Activated CD4-positive, CD25-positive, alpha-beta regulatory T cell (primary cell): ENCODE measurements at places on chromosomes 7 and 10.

DNA sequence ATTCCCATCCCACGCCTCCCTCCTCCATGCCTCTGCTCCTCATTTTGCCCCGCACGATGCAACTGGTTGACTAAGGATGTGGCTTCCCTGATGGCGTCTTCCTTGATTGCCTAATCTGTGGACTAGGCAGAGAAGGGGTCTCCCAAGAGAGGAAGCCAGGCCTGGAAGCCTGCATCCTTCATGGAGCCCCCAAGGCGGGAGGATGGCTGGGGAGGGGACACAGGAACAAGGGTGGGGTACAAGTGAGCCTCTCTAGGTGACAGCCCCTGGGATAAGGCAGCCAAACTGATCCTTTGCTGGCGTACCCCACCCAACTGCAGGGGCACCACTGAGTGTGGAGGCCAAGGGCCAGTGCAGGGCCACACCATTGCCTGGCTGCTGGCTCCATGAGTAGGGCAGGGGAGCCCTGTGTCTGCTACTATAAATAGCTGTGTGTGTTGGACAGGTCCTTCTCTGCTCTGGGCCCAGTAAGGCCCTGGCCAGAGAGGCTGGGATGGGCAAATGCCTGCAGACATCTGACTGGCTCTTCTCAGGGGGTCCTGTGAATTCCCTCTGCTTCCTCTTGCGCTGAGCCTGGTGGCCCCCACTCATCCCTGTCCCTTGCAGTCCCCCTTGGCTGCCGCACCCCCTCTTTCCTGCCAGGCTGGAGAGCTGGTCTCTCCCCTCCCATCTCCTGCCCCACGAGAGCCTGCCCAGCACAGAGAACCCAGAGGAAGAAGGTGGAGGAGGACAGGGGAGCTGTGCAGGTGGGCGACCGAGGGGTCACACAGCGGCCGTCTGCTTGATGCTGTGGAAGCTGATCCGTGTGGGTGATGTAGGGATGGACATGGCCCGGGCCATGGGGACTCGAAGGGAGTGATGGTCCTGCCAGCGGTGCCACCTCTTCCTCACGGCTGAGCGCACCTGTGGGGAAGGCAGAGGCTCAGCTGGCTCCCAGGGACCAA lies 29.3 kb downstream of the CRHR2 start:
- no peak for DNase-seq

DNA sequence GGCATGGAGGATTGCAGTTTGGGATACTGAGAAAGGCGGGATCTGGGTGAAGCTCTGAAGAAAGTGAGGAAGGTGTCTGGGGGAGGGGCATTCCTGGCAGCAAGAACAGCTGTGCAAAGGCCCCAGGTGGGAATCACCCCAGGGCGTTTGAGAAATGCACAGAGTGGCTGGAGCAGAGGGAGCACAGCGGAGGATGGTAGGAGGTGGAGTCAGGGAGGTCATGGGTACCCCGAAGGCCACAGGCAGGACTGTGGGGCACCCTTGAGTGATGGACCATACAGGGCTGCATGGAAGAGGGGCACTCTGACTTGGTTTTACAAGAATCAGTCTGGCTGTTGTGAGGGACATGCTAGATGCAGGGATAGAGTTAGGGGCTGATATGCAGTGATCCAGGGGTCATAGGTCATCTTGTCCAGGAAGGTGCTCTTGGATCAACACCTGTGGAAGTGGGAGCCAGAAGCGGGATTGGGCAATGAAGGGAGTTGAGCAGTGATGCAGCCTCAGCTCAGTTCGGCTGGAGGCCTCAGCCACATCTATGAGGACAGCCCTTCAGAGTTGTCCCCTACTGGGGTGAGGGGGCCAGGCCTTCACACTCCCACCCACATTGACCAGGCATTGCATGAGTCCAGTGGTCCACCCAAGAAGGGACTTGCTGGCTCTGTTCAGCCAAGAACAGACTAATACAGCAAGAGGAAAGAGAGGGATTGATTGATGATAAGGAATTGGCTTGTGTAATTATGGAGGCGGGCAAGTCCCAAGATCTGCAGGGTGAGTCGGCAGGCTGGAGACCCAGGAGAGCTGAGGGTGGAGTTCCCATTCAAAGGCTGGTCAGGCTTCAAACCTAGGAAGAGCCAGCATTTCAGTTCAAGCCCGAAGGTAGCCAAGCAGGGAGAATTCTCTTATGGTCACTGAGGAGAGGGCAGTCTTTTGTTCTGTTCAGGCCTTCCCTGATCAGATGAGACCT lies 48.7 kb downstream of the TSPAN15 start:
- no peak for DNase-seq

DNA sequence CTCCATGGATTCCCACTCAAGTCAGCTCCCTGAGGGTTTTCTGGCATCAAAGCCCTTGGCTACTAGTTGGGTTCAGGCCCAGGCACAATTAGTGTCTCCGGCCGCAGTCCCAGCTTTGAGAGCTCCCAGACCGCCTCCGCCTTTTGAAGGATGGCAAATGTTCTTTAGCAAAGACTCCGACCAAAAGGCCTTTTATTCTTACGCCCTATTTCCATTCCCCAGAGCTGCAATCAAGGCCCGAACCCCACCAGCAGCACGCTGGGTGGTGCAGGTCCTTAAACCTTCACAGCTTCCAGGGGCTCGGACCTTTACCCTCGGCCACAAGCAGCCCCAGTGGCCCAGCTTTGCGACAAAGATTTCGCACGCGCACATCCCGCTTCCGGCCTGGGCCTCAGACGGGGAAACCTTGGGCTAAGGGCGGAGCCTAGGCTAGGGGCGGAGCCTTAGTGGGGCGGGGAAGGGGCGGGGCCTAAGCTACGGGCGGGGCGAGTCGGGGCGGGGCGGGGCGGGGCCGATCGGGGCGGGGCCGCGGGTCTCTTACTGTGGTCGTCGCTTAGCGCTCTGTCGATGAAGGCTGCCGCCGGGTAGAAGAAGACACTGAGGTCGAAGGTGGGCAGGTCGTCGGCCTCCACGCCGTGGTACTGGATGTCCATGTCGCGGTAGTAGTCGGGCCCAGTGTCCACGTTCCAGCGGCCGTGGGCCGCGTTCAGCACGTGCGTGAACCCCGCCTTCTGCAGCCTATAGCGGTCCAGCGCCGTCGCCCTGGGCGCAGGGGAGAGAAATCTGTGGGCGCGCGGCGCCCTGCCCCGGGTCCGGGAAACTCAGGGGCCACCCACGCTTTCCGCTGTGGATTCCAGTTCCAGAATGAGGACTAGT lies 68.0 kb upstream of the SAMD8 start:
- no peak for DNase-seq

DNA sequence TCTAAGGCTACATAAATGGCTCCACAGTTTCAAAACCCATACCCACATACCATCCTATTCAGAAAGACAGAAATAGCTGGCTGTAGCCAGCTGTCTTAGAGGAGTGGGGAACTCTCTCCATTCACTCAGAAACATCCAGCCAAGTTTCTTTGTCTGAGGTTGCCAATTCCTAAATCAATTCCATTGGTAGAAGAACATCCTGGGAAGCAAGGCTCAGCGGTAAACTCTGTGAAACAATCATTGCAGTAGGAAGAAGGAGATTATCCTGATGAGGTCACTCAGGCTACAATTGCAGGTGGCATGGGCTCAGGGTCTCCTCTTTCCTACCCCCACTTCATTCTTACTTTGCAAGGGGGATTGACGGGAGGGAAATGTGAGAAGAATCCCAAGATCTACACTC lies 154.0 kb downstream of the ETV1 start:
- DNase-seq = no peak

DNA sequence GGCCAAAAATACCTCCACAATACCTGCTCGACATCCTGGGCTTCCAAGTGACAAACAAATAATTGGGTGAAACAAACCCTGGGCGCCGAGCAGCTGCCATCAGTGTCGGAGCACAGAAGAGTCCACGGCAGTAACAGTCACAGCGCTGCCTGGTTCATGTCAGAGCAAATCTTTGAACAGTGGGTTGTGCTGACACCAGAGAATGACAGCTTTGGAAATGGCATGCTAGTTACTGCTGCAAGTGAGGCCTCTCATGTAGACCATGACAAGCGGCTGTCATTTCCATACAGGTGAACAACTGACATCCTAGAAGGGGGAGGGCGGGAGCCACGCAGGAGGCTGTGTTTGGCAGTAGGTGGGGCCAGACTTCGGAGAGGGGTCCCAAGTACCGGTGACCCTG lies 420.5 kb upstream of the GALNT17 start:
- no peak for DNase-seq

DNA sequence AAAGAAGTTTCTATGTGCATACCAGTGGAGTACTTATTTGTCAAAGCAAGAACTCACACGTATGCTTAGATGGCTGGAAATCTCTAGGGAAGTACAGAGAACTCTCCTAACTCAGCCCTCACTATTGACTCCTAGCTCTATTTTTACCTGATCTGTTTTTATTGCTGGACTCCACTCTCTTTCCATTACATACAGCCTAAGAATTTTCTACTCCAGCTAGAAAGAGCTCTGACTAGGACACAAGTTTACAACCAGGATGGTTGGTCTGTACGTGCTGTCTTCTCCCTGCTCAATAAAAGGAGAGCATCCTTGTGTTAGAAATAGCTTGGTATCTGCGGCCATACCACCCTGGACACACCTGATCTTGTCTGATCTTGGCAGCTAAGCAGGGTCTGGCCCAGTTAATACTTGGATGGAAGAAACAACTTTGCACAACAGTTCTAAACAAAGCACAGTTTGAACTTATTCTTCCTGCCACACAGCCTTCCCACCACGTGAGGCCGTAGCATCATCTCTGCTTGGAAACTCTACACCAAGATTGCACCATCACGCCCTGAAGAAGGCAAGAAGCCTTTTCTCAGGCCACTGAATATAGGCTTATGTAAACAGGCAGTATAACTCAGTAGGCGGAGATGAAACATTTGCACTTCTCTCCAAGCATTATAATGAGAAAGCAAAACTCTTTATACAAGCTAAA lies 50.7 kb downstream of the KCNMA1 start:
- DNase-seq = no peak

- no peak for DNase-seq
Observed at GRCh38 chr10:527416-527815, 162.1 kb downstream of the DIP2C start.

- DNase-seq = no peak
Observed at GRCh38 chr10:6737080-6737641, 157.1 kb upstream of the PRKCQ start.

DNA sequence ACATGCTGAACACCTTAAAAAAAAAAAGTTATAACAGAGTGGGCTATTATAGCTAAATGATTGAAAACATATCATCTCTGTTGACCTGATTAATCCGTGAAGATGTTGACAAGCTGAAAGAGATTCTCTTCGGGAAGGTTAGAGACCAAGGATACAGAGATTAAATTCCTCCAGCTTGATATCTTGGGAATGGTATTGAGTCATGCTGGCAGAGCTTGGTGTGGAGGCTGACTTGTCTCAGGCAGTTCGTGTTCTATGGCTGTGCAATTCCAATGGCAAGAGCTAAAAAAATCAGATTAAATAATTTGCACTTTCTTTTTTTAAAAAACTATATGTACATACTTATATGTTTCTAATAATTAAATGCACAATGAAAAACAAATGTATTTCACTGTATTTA lies 24.9 kb upstream of the CACNA2D1 start:
- no peak for DNase-seq

DNA sequence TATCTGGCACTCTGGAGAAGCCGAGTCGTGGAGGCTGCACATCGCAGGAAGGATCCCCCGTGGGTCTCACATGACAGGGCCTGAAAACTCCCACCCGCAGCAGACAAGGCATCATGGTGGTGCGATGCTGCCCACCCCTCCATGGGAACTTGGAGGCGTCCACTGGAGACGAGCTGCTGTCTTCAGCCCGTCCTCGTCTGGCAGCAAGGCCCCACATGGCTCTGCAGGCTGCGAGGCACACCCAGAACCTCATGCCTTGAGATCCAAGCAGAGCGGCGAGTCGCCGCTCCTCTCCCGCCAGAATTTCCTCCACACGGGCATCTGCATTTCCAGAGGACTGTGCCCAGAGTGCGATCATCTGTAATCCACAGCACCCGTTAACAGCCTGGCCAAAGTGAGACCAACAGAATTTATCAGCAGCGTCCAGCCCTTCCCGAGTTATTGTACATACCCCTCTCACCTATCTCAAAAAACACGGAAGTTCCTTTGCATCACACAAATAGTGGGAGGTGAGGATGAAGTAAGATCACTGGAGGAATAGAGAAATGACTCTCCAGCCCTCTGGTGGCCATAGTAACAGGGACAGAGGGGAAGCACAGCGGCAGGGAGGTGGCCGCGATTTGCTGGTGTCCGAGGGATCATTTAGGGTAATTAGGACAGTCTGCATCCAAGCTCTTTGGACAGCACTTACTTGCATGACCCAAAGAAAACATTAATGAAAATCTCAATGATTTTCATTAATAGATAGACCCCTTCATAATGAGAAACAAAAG lies 292.4 kb downstream of the USP6NL start:
- no peak for DNase-seq

DNA sequence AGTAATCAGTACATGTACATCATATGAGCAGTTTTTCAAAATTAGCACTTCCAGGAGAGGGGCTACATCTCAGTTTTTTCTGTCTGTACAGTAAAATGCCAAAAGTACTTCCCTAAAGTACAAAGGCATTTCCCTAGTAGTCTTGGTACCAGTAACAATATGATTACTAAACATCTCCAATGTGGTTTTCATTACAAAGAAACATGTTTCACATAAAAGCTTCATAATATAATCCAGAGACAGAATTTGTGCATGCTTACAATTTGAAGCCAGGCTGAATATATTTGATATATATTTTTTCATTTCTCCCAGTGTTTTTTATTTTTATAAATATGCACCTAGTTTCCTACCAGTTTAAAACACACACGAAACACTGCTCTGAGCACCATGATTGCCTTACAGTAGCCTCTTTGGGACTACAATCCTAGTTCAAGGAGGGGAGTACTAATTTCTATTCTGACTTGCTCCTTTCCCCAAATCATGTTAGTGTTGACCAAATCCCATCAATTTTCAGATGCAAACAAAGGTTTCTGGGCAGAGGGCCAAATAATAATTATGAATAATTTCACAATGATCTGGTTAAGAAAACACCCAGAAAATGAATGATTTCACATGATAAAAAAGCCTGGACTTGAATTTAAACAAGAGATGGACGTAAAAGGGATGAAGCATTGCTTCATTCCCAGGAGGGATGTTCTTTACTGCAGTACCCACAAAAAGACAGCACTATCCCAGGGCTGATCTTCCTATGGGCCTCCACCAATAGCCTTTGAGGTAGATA lies 201.3 kb downstream of the SLC25A13 start:
- DNase-seq = no peak

DNA sequence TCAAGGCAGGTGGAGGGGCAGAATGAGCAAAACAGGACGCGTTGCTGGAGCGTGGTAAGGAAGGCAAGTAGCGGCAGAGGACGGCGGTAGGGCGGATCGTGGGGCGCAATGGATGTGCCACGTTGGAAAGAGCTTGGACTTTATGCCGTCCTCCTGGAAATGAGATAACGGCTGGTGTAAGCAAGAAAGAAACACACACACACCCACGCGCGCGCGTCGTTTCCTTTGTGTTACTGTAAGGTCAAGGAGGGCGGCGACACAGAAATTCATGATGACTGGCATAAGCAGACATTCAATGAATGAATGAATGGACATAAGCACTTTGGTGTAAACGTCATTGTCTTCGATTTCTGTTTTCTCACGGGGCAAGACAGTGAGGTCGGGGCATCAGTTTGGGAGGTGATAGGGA lies 683 bp upstream of the ENTPD7 start:
- peak; percentile 16 for DNase-seq

GRCh38 chr10:108894402-108895301 lies 1028.7 kb downstream of the XPNPEP1 start:
- DNase-seq = no peak

- no peak for DNase-seq
Observed at GRCh38 chr7:146214842-146215241, 98.2 kb downstream of the CNTNAP2 start.
